ENCODE measurements at places on chromosomes 3 and 15.

DNA sequence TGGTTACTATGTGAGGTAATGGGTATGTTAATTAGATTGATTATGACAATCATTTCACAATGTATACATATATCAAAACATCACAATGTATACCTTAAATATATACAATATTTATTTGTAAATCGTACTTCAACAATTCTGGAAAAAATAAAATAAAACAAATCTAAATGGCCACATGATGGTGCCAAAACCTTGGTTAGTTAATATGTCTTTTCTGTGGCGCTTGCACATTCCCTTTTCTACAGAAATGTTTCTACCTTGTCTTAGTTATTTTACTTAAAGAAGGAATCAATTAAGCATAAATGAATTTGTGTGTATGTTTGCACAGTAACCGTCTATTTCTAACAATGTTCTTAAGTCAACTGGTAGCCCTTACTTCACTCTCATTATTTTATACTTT is 53.4 kb downstream of the OXSM start:
- no peak for DNase-seq
- H3K36me3 ChIP-seq: no peaks in the 10 kb centered on the region
- H3K4me3 ChIP-seq: no peak overlapping the region
- H3K27me3 ChIP-seq: no peaks in the 10 kb centered on the region

- H3K27ac ChIP-seq: no peak overlapping the region
- no peaks in the 10 kb centered on the region for H3K27me3 ChIP-seq
- no peak overlapping the region for H3K4me3 ChIP-seq
Measured at GRCh38 chr15:61393949-61394348, 164.8 kb upstream of the RORA start.

DNA sequence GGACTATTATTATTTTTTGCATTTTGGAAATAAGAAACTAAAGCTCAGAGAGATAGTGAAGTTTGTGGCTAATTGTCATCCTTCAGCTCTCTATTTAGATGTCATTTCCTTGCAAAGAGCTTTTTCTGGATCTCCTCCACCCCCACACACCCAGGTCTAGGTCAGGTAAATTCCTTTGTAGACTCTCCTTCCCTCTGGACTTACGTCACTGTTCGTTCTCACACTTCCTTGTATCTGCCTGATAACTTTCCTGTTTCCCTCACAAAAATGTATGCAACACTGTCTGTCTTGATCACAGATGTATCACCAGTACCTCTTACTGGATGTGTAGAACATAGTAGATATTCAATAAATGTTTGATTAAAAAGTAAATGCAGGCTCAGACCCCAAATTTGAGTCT is 6.1 kb upstream of the MB21D2 start:
- no peaks in the 10 kb centered on the region for H3K36me3 ChIP-seq
- H3K4me1 ChIP-seq: peaks cover under 1% of the 10 kb centered on the region
- no peak for DNase-seq

GRCh38 chr15:92383519-92384324 is 10.0 kb upstream of the ST8SIA2 start:
- no peak overlapping the region for H3K4me3 ChIP-seq
- H3K27ac ChIP-seq: no peak overlapping the region
- no peaks in the 10 kb centered on the region for H3K36me3 ChIP-seq

Data from CD4-positive, alpha-beta memory T cell (primary cell).